ENCODE measurements at places on chromosomes 6 and 20.
A peak's percentile ranks its signal among the peaks of the same experiment; 100 is the strongest.

- DNase-seq: no peak
Observed at GRCh38 chr6:155717374-155717773, 261.7 kb upstream of the NOX3 start.

DNA sequence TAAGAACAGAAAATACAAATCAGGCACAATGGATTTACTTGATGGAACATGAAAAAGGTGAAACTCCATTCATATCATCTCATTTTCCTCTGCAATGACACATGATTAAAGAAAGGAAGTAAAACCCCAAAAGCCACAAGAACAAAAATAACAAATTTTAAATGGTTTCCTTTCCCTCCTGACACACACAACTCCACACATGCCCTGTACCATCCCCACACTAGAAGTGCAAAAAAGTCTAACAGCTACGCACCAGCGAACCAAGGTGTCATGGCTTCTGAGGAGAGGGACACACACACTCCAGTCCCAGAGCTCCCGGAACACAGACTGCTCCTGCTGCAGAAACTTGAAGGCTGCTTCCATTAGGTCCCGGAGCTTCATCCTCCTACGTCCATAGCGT is 25.3 kb downstream of the MDN1 start:
- no peak for DNase-seq

DNA sequence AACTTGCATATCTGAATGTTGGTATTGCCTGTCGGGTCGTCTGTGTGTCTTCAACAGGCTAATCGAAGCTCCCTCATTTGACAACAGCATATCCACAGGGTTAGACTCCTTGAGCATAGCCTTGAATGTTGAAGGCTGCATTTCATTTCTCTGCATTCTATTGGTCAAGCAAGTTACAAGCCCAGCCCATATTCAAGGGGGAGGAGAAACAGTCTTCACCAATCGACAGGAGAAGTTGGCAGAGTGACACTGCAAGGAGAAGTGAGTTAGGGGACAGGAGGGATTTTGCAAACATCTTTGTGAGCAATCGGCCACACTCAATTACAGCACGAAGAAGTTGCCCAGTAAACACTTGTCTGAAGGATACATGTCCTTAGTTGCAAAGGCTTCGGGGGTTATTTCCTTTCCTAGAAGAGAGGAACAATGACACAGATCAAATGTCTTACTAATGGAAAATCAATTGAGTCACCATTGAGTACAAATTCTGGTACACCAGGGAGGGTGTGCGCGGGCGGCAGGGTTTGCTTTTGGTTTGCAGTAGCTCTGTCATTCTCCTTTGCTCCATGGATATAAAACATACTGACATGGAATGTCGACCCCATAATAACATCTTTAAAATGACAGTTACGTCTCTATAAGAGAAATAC is 60.6 kb upstream of the NT5E start:
- no peak for DNase-seq

DNA sequence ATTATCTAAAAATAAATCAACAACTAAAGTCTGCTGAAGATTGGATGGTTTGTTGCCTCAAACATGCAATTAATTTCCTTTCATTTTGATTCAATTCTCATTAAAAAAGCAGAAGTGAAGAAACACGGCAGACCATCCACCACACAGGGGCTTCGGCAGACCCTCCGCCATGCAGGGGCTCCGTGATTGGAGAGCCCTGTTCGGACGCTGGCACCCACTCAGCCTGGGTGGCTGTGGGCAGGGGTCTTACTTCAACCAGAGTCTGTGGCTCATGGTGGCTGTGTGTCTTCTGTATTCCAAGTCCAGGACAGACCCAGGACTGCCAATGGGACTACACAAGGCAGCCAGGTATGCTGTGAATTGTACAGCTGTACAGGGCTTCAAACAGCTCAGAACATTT is 86.9 kb upstream of the FRMD1 start:
- DNase-seq: no peak

GRCh38 chr6:24522228-24523176 is 27.7 kb downstream of the ALDH5A1 start:
- DNase-seq: peak; percentile 34

All from NCI-H2171 (cell line).